Right renal pelvis (tissue), 4 donors: ENCODE measurements at places on chromosomes 2 and 18. TPM values are rescaled to one million over a fixed set of nuclear protein-coding genes. Genes with fewer than 3 reads are reported as not detected.

The UGT1A10 gene
- polyA plus RNA-seq = 0.03 TPM

- no peak for DNase-seq
Measured at GRCh38 chr2:136281281-136282114, 163.5 kb upstream of the CXCR4 start.

DNA sequence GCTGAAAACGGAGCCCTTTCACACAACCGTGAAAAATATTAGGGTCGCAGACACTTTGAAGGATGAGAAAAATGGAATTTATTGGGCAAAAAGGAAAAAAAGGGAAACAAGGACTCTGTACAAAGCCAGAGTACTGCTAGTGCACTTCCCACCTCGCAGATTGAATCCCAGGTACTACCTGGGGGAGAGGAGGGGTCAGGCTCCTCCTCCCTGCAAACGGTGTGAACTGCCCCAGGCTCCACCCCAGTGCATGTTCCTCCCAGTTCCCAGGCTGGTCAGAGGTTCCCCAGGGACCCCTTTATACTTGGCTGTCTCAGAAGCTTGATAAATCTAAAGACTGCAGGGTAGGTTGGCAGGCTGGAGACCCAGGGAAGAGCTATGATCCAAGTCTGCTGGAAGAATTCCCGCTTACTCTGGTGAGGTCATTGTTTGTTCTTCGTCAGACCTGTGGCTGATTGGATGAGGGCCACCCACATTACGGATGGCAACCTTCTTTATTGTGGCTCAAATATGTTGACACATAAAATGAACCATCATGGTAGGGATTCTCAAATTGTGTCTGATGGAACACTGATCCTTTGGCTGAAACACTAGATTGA is 290.4 kb upstream of the POU3F3 start:
- DNase-seq = no peak

DNA sequence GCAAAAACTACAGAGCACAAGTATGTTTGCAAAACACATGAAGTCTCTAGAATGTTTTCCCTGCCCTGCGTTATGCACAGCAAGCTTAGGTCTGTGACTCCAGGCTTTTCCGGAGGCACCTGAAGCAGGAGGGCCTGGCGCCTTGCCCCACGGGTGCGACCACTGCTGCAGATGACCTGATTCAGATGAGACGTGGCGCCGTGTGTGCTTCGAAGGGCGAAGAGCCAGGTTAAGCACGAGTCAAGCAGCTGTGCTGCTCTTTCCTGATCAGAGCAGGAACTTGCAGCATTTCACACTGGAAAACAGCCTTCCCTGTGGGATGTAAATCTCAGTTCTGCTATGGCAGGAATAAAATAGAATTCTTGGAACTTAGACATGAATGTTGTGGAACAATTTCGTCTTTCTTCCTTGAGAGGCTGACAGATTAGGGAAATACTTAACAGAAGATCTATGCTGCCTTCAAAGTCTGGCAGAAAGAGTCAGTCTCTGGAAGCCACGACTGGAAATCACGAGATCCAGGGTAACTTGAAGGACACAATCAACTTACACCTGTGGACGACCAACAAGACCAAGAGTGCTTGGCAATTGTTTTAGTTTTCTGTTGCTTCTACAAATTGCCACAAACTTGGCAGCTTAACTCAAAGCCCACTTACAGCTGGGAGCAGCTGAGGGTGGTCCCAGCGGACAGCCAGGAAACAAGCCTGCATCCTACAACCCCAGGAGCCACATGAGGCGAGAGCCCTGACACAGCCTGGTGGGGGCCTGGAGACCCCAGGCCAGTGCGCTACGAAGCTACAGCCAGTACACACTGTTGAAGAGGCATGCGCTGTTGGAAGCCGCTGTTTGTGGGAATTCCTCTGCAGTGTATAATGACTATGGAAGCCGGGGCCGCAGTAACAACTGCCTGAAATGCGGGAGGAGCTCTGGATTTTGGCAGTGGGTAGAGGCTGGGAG is 42.9 kb downstream of the EIPR1 start:
- no peak for DNase-seq

- DNase-seq = no peak
Measured at GRCh38 chr2:46827274-46828134, 88.1 kb downstream of the MCFD2 start.

DNA sequence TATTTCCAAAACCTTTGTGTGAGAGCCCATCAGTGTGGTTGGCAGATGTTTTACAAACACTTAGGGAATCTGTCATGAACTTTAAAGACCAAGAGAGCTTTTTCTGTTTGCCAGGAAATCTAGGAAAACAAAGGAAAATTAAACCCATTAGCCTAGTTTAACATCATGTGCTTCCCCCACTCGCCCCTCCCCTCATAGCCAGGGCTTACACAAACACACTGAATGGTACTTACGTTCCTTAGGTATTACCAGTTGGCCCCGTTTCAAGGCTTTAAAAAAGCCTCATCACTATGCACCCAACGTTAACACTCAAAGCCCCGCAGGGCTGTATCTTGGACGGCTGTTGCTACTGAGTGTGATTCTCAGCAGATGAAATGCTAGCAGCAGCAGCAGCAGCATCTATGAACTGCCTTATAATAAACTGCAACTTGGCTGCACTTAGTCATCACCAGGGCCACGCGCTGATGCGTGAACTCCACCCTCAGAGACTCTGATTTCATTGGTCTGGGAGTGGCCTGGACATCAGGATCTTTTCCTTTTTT is 20.1 kb upstream of the TTC39C start:
- no peak for DNase-seq

DNA sequence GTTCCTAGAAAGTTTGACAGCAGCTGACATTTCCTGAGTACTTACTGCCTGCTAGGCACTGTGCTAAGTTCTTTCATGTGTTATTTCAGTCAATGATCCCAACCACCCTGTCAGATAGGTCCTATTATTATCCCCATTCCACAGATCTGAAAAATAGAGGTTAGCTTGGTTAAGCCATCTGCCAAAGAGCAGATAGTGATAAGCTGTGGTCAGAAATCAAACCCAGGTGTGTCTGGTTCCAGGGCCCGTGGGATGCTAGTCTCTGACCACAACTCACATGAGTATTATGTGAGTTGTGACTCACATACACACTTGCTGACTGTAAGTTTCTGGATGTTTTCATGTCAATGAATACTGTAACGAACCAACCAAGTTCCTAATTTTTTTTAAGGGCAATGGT is 132.0 kb upstream of the APCDD1 start:
- no peak for DNase-seq

- DNase-seq = no peak
Measured at GRCh38 chr2:201208563-201209252, 25.8 kb downstream of the CASP10 start.

The RTP5 gene
- polyA plus RNA-seq = not detected

- no peak for DNase-seq
Measured at GRCh38 chr2:169705927-169706326, 11.7 kb downstream of the PHOSPHO2 start.

GRCh38 chr18:57107140-57107832 is 39.6 kb upstream of the BOD1L2 start:
- peak; percentile 52 for DNase-seq

DNA sequence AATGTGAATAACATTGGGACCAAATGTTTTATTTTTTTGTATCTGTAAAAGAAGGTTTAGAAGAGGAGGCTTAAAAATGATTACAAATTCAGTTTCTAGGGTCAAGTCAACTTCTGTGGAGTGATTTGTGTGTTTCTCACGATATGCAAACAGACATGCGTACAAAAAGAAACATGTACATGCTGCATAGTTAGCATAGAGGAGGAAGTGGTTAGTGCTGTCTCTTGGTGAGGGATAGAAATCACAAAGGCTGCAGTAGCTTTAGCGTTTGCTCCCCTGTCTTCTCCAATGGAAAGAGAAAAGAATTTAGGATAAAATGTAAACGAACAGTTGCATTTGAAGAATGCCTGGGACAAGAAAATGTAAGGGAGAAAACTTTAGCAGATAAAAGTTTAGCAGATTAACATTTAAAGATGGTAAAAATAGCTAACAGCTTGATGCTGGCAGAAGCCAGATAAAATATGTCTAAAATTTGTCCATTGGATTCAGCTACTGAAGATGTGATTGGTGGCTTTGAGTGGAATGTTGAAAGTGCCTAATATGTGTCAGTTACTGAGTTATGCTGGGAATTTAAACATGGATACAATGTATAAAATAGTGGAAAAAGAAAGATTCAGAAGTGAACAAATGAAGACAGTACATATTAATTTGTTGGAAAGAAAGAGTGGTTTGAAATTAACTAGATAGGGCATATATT is 44.9 kb downstream of the MALT1 start:
- no peak for DNase-seq

DNA sequence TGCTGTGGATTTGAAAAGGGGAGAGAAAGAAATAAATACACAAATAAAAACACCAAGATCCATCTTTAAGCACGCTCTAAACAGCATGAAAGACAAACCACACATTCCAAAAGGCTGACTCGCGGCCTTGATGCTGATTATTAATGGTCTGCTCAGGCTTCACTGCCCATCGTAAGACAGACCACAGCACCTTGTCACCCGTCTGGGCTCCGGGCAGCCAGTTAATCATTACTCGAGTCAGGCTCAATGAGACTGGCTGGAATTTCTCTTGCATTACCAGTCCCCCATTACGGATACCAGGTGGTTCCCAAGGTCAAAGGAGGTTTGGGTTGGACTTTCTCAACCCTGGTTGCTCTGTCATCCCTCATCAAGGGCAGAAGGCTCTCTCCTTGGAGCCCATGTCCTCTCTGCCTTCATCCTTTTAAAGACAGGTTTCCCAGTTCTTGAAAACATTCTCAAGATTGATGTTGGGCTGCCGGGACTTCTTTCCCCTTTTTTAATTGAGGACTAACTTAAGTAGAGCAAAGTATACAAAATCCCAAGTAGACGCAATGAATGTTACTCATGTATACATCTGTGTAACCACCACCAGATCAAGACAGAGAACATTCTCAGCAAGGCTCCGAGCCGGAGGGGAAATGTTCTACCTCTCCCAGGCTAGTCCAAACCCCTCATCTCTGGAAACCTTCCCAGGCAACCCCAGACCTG is 8.1 kb downstream of the SMAD7 start:
- no peak for DNase-seq

GRCh38 chr18:68234131-68234530 is 480.8 kb downstream of the TMX3 start:
- no peak for DNase-seq

- DNase-seq = no peak
Measured at GRCh38 chr18:54962919-54963645, 3.8 kb upstream of the CCDC68 start.

- DNase-seq = no peak
Measured at GRCh38 chr2:23157812-23158211, 227.2 kb upstream of the KLHL29 start.

GRCh38 chr2:173983391-173983871 is 18.3 kb upstream of the SP3 start:
- no peak for DNase-seq

- peak; percentile 45 for DNase-seq
Measured at GRCh38 chr18:65527879-65528633, 222.8 kb upstream of the CDH7 start.

The CYP26B1 gene
- 16.0 TPM for polyA plus RNA-seq

GRCh38 chr18:70454704-70455322 is 166.0 kb downstream of the SOCS6 start:
- peak; percentile 47 for DNase-seq

The FIGN gene
- polyA plus RNA-seq = 8.9 TPM
